Stimulated activated CD8-positive, alpha-beta memory T cell treated with anti-CD3 and anti-CD28 coated beads, Interleukin-2, amount 100 ng/mL, for 48 hours (primary cell): ENCODE measurements at places on chromosomes 4 and X.
A peak's percentile ranks its signal among the peaks of the same experiment; 100 is the strongest.

- no peak for DNase-seq
These were observed 227.8 kb upstream of the SPRY1 start for GRCh38 chr4:123168812-123169211.

DNA sequence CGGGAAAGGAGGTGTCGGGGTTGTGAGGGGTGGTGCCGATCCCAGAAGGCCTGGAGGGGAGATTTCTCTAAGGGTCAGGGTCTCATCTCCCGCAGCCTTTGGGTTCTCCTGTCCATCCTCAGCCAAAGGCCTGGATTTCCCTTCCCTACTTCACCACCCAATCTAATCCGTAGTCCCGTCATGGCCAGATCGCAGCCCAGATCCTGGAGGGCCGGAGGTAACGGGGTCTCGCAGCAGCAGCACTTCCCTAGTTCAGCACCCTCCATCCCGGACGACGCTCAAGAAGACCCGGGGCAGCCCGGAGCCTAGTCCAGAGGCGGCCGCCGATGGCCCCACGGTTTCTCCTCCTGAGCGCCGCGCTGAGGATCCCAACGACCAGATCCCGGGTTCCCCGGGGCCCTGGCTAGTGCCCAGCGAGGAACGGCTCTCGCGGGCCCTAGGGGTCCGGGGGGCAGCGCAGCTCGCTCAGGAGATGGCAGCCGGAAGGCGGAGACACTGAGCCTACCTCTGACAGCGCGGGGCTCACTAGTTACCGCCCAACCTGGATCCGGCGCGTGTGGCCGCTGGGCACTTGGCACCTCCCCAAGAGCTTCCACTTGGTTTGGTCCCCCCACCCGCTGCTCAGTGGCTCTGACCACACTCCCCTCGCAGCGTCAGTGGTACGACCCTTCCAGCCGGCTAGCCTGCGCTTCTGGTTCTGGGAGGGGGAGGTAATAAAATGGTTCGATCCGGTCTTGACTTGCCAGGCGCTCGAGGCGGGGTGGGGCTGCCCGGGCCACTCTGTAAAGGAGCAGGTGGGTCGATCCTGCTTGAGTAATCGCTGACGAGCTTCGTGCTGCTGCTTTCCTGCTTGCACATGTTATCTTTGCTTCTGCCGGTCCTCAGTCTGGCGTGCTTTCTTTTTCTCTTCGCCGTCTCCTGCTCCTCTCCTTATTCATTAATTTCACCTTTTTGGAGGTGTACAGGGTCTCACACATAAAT is 3.6 kb downstream of the MAGIX start:
- DNase-seq = peak; percentile 62

GRCh38 chr4:54743562-54743961 is 85.8 kb downstream of the KIT start:
- no peak for DNase-seq

DNA sequence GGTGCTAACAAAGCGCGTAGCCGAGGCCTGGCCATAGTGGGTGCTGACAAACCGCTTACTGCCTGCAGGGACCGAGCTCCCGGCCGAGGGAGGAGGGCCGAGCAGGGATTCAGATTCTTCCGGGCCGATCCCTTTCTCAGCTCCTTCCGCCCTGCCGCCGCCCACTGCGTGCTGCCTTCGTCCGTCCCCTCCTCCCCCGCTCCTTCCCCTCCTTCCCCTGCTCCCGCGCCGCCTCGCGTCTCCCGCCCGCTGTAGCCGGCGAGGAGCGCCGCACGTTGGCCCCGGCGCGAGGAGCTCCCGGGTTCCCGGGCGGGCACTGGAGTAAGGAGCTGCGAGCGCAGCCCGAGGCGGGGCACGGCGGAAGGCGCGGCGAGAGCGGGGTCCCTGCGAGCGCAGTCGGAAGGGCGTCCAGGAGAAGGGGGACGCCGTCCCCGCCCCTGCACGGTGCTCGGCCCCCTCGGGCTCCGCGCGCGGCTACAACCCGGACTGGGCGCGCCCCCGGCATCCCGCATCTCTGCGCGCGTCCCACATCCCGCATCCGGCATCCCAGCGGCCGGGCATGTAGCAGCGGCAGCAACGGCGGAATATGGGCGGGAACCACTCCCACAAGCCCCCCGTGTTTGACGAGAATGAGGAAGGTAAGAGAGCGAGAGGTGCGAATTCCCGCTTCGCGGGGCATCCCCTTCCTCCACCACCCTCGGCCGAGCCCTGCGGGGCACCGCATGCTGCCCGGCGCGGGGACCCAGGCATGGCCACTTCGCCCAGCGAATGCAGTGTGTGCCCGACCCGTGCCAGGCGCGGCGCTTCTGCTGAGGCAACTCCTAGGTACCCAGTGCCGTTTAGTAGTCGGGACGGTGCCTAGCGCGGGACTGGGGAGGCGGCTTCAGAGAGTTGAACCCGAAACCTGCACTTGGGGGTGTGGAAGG is at the start of gene STK32B:
Gene STK32B (plus strand): TSS at position 203 of the 926 bp plus-strand sequence.
- DNase-seq = no peak
